NCI-H1436 (cell line): ENCODE measurements at places on chromosomes 11 and 22.

DNA sequence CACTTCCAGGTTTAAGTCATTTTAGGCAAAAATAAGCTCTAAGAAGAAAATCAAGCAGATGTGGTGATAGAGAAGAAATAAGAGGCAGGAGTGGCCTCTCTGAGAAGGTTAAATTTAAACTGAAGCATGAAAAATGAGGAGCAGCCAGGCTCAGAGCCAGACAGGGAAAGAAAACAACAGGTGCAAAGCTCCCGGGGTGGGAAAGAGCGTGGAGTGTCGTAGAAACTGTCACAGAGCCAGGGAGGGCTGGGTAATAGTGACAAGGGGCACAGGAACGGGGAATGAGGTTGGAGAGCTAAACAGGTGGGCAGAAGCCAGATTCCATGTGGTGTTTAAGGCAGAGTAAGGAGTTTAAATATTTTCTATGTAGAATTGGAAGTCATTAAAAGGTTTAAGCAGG lies 132.1 kb upstream of the BLID start:
- no peak for DNase-seq

DNA sequence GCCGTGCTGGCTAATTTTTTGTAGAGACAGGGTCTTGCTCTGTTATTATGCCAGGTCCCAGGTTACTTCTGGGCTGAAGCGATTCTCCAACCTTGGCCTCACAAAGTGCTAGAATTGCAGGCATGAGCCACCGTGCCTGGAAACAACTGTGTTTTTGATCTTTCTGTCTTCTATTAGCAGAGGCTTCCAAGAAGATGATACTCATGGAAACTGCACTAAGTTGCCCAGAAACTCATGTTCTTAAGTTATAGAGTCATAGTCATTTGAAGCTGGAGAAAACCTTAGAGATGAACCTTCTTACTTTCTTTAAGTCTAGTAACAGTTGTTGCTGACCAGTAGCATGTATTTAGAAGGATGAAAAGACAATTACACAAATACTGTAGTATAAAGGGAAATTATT lies 37.1 kb upstream of the HSPA8 start:
- DNase-seq: no peak

DNA sequence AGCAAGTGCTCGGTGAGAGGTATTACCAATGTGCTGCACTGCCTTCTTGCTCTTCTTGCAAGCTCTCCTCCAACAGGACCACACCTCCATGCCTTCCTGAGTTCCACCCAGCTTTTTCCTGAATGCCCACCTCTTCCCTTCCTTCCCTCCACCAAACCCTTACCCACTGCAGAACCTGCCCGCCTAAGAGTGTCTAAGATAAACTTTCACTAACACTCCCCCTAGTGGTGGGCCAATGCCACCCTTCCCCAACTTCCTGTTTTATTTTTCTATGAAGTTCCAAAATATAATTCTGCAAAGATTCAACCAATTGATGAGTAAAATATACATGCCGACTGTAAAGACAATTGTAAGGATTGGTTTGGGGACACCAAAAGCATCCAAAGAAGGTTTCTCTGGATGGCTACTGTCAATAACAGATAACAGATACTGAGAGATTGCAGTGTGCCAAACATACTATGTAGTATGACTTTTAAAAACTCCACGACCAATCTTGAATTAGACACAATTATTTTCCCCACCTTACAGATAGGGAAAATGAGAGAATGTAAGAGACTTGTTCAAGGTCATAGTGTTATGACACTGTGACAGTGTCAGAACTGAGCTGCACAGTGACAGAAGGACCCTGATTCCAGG lies 38.6 kb upstream of the BMAL1 start:
- peak; percentile 52 for DNase-seq

- DNase-seq: no peak
Observed at GRCh38 chr22:19229600-19229999, 51.1 kb upstream of the SLC25A1 start.

DNA sequence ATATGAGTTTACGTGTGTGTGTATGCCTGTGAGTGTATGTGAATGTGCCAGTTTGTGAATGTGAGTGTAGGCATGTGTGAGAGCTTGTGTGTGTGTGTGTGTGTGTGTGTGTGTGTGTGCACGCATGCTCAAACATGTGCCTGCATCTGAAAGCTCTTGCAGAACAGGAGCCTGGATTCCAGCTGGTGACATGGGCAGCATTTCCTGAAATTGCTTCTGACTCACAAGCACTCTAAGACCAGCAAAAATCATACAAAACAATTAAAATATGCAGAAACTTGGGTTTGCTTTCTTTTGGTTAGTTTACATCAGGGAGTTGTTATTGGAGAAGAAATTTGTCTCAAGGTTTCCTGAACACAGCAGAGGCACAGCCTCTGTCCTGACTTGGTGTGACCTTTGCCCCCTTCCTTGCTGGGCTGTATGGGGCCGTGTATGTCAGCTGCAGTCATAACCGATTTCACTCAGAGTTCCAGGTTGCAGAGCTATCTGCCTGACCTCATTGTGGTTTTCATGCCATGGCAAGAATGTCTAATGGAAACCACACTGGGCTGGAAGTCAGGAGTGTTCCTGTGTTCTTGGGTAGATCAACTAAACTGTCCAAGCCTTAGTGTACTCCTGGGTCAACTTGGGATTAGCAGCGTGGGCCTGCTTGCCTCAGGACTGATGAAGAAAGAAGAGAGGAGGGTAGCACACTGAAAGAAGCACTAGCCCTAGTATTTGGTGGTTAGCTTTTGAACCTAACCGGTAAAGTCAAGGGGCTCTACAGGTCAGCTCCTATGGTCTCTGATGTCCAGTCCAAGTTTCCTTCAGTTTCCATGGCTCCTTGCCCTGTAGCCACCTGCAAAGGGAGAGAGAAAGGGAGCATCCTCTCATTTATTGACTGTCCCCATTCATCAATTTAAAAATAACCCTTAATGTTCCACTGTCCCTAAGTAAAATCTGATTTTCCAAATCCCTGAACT lies 143.7 kb downstream of the SNX19 start:
- DNase-seq: no peak

DNA sequence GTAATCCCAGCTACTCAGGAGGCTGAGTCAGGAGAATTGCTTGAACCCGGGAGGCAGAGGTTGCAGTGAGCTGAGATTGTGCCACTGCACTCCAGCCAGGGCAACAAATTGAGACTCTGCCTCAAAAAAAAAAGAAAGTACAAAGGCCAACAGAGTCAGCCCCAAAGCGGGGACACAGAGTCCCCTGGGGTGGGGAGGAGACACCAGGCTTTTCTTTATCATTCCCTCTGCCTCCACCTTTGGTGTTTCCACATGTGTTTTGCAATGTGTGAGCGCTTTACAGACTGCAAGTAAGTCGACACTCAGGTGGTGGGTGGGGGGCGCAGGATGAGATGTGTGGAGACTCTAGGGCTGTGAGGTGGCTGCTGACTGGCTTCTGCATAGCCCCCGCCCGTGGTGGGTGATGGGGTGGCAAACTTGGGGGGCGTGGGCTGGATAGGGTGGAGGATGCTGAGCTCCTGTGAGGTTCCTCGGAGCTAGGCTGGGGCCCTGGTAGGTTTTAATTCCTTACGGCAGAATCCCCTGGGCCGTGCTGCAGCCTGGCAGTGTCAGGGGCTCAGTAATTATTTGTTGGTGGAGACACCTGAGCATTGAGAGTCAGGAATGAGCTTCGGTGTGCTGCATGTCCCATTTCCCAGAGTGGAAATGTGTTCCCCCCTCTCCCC lies 177.2 kb downstream of the CTTN start:
- DNase-seq: no peak

GRCh38 chr11:19879307-19880087 lies 166.9 kb downstream of the NAV2 start:
- DNase-seq: no peak

DNA sequence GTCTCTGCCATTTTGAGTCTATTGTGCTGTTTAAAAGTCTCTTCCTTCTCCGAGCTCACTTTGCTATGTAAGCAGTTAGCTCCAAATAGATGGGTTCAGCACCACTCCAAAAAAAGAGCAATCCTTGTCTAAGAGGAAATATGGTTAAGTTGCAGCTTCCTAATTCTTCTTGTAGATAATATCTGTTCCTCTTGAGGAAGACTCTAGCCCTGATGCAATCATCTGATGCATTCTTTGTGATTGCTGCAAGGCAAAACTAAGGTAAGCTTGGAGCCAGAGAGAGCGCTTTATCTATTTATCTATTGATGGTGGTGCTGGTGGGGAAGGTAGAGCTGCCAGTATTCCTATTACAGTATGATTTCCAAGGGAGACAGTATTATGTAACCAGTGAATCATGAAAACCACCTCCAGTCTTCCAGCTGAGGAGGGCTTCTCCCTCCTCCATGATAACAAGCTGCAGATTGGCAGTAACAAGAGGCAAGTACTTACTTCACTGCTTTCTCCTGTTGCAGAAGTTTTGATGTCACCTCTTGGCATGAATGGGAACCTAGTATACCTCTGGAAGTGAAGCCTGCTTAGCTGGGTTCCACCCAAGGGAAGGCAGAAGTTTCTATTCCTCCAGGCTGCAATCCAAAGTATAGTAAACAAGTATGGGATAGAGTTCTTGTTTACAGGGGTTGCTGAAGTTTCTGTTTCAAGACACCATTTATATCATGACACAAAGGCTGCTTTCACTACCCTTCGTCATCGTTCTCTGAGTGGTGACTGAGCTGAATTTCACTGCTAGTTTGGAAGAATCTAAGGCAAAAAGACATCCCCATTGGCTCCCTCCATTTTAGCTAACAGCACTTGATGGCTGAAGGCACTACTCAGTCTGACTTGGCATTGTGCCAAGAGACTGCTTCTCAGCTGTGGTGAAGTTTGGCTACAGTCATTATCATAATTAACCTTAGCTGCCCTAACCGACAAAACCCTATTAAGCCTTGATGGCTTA lies 49.7 kb downstream of the FDX1 start:
- peak; percentile 50 for DNase-seq

DNA sequence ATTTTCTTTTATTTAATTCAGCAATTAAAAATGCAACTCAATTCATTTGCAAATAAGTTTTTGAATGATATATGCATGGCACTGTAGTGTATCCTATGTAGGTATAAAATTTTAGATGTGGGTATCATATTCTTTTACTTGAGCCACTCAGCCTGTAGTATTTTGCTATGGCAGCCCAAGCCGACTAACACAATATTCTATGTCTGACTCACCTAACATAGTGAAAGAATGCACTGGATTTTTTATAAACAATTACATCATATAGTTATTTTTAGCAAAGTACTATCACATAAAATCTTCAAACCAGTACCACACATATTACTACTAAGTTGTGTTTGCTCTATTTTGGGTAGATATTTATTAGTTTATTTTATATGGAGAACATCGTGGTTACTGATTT lies 21.9 kb upstream of the GRIA4 start:
- DNase-seq: no peak

DNA sequence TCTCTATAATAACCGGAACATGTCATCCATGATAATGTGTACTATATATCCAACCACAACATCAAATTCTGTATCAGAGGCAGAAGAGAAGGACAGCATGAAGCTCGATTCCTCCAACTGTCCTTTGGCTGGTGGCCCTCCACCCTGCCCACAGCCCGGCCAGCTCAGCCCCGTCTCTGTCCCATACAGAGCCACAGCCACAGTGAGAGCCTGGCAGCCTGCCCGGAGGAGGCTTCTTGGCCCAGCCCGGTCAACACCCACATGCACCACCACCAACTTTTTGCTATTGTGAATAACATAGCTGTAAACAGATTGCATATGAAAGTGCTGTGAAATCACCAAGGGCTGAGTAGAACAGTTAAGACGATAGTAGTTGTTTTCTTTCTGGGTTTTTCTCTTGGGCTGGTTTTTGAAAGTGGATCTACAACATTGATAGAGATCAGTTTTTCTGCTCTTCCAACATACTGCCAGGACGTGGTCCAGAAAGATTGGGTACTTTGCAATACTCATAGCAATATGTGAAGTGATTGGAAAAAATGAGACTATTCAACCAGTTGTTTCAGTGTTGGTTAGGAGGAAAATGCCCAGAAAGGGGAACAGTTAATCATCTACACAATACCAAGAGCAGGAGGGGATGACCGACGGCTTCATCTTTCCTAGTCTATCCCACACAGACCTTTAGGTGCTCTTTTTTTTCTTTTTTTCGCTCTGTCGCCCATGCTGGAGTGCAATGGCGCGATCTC lies 6.9 kb upstream of the TUBA8 start:
- DNase-seq: no peak

DNA sequence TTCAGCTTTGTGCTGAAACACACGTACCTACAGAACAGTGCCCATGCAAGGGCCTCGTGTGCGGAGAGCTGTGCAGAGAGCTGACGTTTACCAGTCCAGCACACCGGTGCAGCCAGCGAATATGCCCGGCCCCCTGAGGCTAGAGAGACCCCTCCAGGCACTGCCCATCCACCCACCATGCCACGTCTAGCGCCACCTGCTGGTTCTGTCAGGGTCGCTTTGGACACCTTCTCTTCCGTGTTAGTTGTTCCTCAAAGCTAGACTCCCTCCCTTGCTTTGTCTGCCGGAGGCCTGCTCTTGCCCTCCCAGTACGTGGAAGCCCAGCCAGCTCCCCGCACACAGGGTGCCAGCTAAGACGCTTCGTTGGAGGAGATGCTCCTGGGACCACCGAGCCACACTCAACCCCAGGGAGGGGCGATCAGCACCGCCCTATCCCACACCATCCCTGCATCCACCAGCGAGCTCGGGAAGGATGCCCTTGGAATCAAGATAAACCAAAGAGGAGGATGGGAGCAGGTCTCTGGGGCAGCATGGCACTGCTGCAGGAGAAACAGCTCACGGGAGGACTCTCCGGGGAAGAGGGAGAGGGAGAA lies 43.4 kb downstream of the CPT1A start:
- no peak for DNase-seq

- no peak for DNase-seq
Observed at GRCh38 chr11:109729761-109730160, 307.8 kb downstream of the C11orf87 start.

- DNase-seq: no peak
Observed at GRCh38 chr22:43036282-43036829, 21.4 kb upstream of the PACSIN2 start.

GRCh38 chr11:28690746-28691145 lies 582.6 kb downstream of the METTL15 start:
- no peak for DNase-seq

DNA sequence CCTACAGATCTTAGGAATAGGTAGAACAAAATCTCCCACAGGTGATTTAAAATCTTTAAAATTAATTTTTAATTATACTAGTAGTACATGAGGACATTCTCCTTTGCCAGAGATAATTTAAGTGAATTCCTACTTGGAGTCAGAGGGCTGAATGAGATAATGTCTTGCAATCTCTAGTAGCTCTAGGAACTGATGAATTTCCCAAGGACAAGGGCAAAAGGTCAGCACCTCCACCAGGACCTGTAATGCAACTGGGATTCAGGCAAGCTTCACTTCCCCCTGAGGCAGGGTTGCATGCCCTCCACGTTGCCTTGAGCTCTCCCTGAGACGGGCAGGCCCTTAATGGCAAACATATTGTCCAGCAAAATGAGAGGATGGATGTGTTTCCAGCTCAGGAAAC lies 330.3 kb upstream of the PITPNB start:
- DNase-seq: no peak

GRCh38 chr11:4543561-4543960 lies 1.4 kb upstream of the OR52M1 start:
- DNase-seq: no peak

DNA sequence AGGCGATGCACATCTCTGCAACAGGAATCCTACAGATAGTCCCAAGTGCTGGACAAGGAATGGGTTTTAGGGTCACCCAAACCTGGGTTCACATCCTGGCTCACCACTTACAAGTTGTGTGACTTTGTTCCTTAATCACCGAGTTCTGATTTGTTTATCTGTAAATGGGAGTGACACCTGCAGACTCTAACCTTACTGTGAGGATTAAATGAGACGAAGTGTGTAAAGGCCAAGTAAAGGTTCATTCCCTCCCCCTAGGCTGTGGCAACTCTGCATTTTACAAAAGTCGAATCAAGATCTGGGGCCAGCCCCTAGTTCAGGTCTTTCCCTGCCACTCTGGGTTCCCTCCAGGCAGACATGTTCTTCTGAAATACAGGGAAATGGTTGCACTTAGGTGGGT lies 34.9 kb downstream of the SERPINH1 start:
- DNase-seq: no peak
